Thoracic aorta (tissue), 2 donors: ENCODE measurements at places on chromosomes 2 and 18.

DNA sequence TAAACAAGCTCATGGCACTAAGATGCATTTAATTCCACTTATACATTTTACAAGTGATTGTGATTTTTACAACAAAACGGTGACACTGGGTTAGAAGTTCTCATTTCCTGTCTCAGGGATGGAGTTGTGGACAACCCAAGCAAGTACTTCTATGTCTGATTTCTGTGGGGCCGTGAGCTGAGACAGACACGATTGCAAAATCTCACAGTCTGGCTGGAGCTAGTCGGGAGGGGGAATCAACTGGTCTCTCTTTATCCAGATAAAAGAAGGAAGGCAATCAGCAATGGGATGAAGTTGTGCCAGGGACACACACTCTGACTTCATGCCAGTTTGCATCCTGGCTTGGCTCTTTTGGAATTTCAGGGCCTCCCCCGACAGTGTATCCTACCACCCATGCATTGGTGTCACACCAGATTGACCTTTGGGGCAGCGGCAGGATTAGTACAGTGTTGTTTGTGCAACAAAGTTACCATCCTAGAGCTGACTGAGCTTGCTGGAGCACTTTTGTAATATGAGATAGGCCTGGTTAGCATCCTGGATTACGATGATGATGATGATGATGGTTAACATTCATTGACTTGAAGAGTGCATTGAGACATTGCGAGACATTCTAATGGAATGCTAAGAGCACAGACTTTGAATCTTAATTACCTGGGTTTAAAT is 98.8 kb downstream of the CTAGE1 start:
- no peak for DNase-seq

- DNase-seq, result no peak
These were observed 79.8 kb downstream of the PTGR3 start for GRCh38 chr18:75128911-75129716.

GRCh38 chr2:54768772-54769428 is 45.4 kb downstream of the EML6 start:
- no peak for DNase-seq

- DNase-seq, result no peak
These were observed 70.3 kb upstream of the DSG1 start for GRCh38 chr18:31247574-31248199.

GRCh38 chr2:170461889-170462288 is 253.2 kb upstream of the SP5 start:
- DNase-seq, result no peak

DNA sequence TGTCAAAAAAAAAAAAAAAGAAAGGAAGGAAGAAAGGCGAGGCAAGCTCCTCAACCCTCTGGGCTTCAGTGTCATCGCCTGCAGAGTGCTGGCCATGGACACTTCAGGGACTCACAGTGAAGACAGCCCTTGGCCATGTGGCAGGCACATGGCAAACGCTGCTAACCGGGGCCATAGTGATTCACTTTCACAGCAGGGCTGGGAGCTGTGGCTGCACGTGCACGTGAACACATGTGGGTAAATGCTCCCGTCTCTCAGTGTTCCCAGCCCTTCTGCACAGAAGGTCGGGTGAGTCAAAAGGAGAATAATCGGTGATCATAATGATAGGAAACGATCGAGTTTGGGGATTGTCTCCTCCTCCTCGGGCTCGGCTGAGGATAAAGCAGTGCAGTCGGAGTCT is 46.1 kb upstream of the UBE2F start:
- DNase-seq, result no peak

GRCh38 chr2:164840930-164841718 is 499 bp downstream of the COBLL1 start:
- peak; percentile 12 for DNase-seq

GRCh38 chr18:76657911-76658470 is 162.9 kb upstream of the ZNF516 start:
- DNase-seq, result no peak

GRCh38 chr2:134934641-134935040 is 16.0 kb downstream of the CCNT2 start:
- DNase-seq, result no peak

DNA sequence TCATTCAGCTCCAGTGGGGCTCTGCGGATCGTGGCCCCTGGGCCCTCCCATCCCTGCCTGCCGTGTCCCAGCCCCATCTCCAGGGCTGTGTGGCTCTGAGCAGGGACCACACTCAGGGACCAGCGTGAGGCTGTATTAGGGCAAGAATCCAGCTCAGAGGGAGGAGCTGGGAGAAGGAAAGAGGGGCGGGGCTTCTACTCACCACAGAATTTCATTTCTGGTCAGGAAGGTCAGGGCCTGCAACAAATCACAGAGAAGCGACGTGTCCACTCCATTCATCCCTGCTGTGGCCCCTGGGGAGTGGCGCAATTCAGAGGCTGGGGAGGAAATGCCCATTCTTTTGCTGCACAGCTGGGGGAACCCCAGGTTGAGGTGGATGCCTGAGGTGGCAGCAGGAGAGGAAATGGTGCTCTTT is 828 bp downstream of the CIB4 start:
- no peak for DNase-seq

DNA sequence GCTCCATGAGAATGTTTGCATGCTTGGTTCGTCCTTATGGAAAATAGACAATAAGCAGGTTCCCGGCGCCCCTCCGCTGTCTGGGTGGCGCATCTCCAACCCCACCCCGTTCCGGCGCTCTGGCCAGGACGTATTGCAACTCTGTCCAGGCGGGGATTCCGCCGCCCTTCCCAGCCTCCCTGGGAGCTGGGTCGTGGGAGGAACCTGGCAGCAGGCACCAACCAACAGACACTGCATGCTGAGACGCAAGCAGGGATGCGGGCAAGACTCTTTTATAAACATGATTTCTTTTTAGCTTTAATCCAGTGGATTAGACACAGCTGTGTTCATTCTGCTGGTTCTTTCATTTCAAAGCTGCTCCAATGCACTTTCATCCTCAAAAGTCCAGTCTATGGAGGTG is 240.2 kb downstream of the SH3BP4 start:
- no peak for DNase-seq

- DNase-seq, result peak; percentile 64
These were observed 125.7 kb downstream of the HDAC4 start for GRCh38 chr2:239275044-239275685.
